AG09319 (cell line): ENCODE measurements at places on chromosomes 1 and 21.

- peak; percentile 100 for DNase-seq
Measured at GRCh38 chr21:46048926-46049889, 48.7 kb upstream of the COL6A2 start.

DNA sequence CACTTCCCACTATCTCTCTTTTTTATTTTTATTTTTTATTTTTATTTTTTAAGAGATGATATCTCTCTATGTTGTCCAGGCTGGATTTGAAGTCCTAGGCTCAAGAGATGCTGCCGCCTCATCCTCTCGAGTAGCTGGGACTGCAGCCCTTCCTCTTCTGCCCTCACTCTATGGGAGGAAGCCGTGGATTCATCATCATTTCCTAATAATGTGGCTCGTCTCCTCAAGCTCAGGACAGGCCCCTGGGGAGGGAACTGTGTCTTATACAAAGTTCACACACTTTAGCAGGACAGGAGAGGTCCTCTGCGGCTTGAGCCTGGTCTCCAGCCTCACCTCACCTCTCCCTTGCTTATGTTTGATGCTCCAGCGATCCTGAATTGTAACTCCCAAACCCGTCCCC lies 16.5 kb upstream of the IFFO2 start:
- no peak for DNase-seq

- no peak for DNase-seq
Measured at GRCh38 chr1:39531526-39531925, 40.1 kb downstream of the BMP8A start.

GRCh38 chr21:45029298-45029947 lies 45.0 kb upstream of the ADARB1 start:
- DNase-seq, result no peak

DNA sequence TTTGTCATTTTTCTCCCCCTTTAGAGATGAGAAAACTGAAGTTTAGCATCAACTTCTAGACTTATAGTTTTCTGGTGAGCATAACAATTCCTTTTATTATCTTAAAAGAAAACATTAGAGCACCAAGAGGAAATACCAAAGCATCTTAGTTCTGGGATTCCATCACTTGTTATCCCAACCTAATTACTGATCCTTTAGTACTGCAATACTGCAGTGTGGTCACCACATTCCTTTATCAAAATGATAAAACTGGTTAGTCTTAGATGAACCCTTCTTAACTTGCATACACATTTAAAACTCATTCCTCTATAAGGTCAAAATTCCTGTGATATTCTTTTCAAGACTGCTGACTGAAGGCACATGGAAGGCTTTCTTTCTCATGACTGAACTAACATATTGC lies 23.1 kb downstream of the SOD1 start:
- DNase-seq, result no peak

DNA sequence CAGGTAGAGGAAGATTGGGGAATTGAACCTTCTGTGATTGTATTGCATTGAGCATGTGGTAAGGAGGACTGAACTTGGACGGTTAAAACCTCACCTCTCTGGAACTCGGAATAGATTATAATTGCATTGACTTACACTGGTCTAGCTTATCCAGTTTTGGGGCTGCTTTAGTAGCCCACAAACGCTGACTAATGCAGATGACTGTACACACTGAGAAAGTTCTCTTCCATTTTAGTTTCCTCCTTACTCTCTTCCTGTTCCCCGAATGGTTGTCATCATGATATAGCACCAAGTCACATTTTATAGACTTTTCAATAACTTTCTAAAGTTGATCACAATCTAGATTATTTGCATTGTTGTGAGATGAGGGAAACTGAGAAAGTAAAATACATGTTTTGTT lies 78.2 kb downstream of the NFIA start:
- DNase-seq, result no peak
